Inflammatory macrophage (primary cell): ENCODE measurements at places on chromosomes 1 and 21.

DNA sequence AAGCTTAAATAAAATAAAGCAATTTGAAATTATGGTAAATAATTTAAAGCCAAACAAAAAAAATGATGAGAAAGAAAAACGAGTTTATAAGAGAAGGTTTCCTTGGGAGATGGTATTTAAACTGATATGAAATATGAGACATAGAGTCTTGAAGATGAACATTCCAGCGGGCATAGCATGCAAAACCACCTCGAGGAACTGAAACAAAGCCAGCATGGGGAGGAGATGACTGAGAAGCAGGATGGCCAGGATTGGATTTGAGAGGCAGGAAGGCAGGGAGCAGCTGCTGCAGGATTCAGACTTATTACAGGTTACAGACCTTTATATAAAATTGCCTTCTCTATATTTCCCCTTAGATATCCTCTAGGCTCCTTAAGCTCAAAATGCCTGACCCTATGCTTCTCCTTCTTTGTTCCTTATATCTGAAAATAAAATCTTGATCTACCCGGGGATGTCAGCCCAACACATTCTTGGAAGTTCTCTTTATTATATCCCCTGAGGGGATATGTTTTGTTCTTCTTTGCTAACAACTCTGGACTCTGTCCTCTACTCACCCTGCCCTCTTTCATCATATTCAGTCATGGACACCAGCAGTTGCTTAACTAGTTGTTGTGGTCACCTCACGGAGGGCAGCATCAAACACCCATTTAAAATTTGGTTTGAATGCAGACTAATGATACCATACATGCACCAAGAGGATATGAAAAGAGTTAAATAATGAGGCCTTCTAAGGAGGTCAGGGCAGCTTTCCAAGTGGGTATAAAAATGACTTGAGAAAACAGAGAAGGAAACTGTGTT is 719.1 kb upstream of the B3GALT2 start:
- no peak for DNase-seq

DNA sequence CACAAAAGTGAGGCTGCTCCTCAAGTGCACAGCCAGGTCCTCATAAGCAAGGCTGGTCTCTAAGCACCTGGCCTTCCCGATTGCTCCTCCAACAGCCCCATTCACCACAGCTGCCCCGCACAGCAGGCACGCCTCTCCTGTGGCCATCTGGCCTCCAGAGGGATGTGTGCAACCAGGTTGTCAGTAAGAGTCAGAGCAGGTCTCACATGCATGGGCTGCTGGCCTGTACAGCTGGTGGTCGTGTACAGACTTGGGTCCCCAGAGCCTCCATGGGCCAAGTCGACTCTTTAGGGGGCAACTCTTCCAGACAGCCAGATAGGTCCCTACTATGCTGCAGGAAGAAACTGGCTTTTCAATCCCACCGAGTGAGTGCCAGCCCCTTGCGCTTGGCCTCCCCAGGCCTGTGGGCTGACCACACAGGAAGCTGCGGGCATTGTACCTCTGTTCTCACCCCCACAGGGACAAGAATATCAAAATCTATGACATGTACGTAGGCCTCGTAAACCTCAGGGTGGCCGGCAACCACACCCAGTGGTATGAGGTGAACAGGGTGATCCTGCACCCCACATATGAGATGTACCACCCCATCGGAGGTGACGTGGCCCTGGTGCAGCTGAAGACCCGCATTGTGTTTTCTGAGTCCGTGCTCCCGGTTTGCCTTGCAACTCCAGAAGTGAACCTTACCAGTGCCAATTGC is 1.4 kb downstream of the PRSS38 start:
- no peak for DNase-seq

GRCh38 chr1:206030714-206031113 is 7.0 kb upstream of the CTSE start:
- DNase-seq, result peak; percentile 50

GRCh38 chr1:52668711-52669110 is 29.4 kb downstream of the COA7 start:
- no peak for DNase-seq

DNA sequence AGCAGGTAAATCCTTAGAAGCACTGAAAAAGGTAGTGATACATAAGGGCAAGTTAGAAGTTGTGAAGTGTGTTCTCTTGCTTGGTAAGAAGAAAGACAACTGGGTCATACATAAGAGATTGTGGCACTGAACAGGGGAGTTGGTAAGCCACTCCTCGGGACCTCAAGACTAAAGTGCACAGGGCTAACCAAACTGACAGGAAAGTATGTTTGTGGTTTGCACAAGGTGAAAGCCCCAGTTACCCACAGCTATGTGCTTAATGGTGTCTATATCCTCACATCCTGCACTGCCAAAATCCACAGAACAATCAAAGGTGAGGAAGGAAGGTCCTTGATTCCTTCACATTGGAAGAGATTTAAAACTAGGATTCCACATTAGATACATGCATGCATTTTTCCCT is 276.5 kb downstream of the DNM3 start:
- no peak for DNase-seq

GRCh38 chr1:38076038-38076437 is 29.4 kb upstream of the POU3F1 start:
- no peak for DNase-seq

DNA sequence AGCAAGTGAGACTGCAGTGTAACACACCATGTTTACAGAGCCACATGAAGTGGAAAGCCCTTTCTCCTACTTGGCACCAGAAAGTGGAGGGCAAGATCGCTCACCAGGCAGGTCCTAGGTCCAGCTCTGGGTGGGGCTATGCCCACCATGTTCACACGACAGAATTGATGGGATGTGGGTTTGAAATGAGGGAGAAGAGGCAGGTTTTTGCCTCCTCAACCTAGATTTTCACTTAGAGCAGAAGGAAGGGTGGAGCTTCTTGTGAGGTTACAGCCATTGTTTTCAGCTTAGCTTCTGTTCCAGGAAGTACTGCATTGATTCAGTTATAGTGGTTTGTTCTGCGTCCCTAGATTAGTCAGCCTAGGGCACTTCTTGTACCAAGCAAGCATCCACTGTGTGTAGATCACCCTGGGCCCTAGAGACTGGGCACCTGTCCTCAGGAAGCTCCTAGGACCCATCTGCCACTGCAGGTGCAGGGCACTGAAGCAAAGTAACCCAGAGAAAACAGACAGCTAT is 2.3 kb downstream of the CD53 start:
- peak; percentile 45 for DNase-seq

DNA sequence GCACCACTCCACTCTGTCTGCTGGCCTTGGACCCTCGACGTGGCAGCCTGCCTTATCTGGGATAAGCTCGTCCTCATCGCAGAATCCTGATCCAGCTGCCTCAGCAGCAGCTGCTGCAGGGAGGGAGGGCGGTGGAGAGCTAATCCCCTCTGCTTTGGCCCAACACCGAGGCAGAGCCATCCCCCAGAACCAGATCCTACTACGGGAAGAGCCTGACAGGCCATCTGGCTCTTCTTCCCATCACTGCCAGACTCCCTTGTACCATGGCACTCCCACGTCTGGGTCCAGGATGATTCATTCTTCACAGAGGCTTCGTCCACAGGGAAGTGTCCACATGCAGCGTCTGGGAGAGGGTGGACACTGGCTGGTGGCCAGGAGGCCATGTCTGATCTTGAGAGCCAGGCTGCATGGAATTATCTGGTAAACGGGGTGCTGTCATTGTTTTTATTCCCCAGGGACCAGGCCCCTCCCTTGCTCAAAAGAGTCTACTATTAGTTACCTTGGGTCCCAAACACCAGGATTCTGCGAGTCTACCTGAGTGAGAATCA is 14.6 kb upstream of the PKP1 start:
- DNase-seq, result no peak

- DNase-seq, result no peak
Observed at GRCh38 chr1:196091397-196092135, 516.7 kb downstream of the KCNT2 start.

- DNase-seq, result no peak
Observed at GRCh38 chr1:193674292-193674944, 488.0 kb upstream of the B3GALT2 start.

GRCh38 chr1:20440785-20441200 is 45.2 kb downstream of the CAMK2N1 start:
- DNase-seq, result peak; percentile 5

- DNase-seq, result no peak
Observed at GRCh38 chr1:242523719-242524570, 552 bp downstream of the PLD5 start.

DNA sequence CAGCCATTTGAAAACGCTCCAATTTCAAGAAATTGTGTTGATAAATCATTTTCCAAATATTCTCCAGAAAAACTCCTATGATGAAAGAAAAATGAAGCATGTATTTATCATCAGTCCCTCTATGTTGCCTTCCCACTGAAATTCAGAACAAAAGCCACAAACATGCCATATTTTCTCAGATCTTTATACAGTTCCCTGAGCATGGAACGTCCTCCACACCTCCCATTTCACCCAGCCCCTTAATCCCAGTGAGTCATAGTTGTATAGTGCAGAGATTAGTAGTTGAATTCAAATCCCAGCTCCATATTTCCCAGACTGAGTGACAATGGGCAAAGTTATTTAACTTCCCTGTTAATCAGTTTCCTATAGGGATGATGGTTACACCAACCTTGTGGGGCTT is 20.6 kb upstream of the NPL start:
- no peak for DNase-seq

DNA sequence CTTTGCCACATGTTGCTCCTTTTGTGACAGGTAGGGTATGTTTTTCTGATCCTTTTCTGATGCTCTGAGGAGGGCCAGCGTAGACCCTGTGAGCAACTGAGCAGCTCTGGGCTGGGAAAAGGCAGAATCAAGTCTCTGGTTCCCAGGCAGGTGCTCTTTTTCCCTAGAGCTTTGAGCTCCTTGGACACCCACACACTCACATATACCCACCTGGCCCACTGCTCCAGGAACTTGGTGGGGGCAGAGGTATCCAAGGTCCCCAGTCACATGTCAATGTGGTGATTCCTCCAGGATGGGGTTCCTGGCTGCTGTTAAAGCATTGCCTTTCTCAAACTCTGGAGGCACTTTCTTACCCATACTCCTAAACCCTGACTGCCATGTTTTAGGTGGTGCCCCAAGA is 5.4 kb downstream of the CD2 start:
- no peak for DNase-seq

DNA sequence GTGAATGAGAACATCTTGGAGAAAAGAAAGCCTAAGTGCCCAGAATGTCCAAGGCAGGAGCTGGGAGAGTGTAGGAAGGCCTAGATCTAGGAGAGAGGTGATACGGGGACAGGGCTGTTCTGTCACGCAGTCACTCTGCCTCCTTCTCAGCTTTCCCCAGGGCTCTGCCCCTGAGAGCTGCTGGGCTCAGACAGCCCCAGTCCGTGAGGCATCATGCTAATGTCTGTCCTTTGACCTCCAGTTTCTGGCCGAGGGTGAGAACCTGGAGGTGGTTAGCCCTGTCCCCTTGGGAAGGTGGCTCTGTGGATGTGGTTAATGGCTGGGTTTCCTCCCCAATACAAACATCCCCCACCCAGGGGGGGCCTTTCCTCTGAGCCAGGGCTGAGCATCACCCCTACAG is 63.2 kb downstream of the FAM163A start:
- DNase-seq, result no peak

- peak; percentile 73 for DNase-seq
Observed at GRCh38 chr1:161706113-161706481, 932 bp upstream of the FCRLA start.

DNA sequence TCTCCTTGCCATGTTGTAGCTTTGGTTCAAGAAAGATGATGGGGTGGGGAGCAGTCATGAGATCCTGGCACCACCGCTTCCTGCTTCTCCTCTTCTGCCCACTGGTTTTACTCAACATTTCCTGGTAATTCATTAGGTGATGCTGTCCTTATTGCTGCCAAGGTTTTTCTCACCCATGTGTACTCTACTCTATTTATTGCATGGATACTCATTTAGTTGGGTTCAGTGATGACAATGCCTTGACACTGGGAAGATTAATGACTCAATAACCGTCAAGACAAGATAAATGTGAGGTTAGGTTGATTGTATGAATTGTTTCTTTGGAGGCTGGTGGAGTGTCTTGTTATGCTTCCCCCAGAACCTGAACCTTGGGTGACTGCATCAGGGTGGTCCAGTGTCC is 484.2 kb downstream of the SIPA1L2 start:
- DNase-seq, result no peak
